ENCODE measurements at places on chromosomes 2 and 18. TPM values are rescaled to one million over a fixed set of nuclear protein-coding genes. Genes with fewer than 3 reads are reported as not detected.
A peak's percentile ranks its signal among the peaks of the same experiment; 100 is the strongest.

The HSBP1L1 gene
- not detected for total RNA-seq

DNA sequence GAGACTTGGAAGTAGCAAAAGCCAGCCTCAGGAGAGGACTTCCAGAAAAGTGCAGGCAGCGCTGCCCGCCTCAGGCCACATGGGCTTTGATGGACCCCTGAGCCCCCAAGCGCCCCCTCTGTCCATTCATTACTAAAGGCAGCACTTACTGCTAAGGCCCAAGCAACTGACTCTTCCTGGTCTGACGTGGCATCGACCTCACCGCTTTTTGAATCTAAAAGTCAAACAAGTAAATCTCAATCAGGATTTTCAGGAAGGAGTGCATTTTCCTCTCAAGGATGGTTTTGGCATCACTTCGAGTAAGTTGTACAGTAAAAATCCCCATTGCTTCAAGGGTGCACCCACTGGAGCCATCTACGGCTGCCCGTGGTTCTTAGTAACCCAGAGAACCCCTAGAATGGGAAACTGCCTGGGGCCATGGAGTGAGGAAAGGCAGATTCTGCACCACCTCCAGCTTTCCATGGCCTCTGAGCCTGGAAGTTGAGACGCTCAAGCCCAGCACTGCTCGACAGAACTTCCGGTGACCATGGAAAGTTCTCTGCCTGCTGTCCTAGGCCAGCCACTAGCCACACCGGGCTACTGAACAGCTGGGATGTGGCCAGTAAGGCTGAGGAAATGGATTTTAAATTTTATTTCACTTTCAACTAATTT is 7.0 kb downstream of the HJURP start:
- H3K36me3 ChIP-seq: no peaks in the 10 kb centered on the region
- H3K27me3 ChIP-seq: peaks cover 2% of the 10 kb centered on the region
- no peaks in the 10 kb centered on the region for H3K4me1 ChIP-seq
- no peak overlapping the region for H3K4me3 ChIP-seq
- DNase-seq: no peak
- H3K27ac ChIP-seq: no peak overlapping the region

- no peak overlapping the region for H3K27ac ChIP-seq
- no peak for DNase-seq
- H3K4me3 ChIP-seq: no peak overlapping the region
- peaks cover 2% of the 10 kb centered on the region for H3K27me3 ChIP-seq
These were observed 385.1 kb downstream of the RAD51AP2 start for GRCh38 chr2:17133052-17133671.

DNA sequence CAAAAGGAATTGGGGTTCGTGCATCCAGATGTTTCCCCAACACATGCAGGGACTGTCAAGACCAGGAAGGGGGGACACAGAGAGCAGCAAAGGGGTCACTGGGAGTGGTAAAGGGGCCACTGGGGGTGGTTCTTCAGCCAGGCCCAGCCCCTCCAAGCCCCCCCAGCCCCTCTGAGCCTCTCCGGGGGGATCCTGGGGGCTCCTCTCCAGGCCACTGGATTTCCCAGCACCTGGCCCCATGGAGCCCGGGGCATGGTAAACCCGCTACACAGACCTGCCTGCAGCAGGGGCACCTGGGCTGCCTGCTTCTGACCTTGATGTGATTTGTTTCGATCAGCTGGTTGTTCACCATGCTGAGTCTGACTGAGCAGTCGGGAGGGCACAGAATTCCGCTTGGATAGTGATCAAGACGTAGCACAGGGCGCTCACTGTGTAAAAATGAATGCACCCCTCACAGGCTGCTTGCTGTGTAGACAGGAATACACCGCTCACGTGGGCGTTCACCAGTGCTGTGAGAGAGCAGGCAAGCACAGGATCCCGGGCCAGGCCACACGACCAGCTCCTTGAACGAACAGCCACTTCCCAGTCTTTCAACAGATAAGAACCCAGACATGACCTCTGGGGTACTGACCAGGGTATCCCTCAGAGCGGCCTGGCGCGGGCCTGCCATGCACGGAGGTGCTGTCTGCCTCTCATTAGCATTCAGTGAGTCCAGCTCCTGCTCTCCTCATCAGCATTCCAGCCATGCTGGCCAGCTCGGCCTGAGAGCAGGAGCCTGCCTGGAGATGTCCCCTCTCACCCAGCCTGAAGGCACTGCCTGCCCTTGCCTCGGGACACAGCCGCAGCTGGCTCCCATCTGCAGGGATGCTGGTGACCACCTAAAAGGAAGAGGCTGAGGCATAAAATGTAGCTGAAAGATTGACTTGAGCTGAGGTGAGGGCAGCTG is 73.3 kb upstream of the OTOS start:
- H3K27ac ChIP-seq: peak overlapping the region; percentile 38
- no peak for DNase-seq
- peaks cover 12% of the 10 kb centered on the region for H3K4me1 ChIP-seq
- no peaks in the 10 kb centered on the region for H3K36me3 ChIP-seq
- no peak overlapping the region for H3K4me3 ChIP-seq
- H3K27me3 ChIP-seq: no peaks in the 10 kb centered on the region

DNA sequence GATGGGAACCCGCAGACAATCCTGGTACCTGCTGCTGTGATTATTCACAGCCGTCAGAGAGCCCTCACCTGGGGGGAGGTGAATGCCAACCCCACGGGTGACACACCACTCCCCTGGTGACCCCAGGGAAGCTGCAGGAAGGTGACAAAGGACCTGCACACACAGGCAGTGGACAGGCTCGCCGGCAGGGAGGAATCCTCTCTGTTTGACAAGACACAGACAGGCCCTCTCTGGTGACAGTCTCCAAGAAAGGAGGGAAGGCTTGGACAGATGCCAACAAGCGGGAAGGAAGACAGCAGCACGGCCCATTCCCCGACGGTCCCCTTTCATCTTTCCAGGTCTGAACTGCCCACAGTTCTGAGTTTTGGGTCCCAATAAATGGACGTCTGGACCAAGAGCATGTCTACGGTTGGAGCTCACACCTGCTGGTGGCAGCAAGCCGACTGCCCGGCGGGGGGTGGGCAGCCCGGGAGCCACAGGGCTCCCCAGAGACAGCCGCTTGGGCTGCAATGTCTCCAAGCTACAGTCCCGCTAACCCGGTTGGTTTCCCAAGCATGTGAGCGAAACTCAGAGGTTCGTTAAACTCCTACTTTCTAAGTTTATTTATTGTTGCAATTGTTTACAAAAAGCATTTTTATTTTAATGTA is 31.8 kb downstream of the HDAC4 start:
- H3K27me3 ChIP-seq: peaks cover 4% of the 10 kb centered on the region
- no peaks in the 10 kb centered on the region for H3K36me3 ChIP-seq

DNA sequence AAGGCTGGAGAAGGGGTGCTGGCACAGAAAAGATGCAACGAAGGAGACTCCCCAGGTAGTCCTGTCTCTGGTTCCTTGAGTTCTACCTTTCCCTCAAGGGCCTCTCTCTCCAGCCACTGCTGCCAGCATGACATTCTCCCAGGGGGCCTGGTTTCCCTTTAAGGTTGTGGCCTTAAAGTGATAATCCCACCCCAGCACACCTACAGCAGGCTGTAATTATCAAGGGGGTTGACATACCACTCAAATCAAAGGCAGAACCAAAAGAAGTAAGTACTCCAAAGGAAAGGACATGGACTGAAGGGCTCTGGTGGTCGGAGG is 127.4 kb upstream of the MSH6 start:
- H3K27ac ChIP-seq: no peak overlapping the region
- DNase-seq: no peak
- peaks cover 3% of the 10 kb centered on the region for H3K27me3 ChIP-seq
- H3K4me3 ChIP-seq: no peak overlapping the region
- H3K4me1 ChIP-seq: peaks cover 2% of the 10 kb centered on the region

DNA sequence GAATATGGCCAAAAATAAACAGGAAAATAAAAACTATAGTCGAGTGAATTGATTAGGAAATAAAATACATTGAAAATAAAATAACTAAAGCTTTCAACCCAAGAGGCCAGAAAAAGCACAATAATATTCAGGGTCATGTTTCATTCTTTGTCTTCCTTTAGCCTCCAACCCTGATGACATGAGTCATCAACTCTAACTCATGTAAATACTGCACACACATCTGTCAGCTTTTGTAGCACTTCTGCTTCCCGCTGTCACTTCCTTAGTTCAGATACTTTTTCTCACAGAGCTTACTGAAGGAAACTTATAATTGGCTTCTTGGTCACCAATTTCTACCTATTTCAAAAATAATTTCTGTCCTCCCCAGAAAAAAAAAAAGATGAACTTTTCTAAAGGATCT is 112.8 kb downstream of the UPP2 start:
- no peak overlapping the region for H3K4me3 ChIP-seq
- peaks cover 10% of the 10 kb centered on the region for H3K4me1 ChIP-seq
- H3K27ac ChIP-seq: peak overlapping the region; percentile 52
- no peaks in the 10 kb centered on the region for H3K27me3 ChIP-seq

- DNase-seq: no peak
- H3K36me3 ChIP-seq: no peaks in the 10 kb centered on the region
- H3K27me3 ChIP-seq: no peaks in the 10 kb centered on the region
These were observed 69.7 kb downstream of the TMEM200C start for GRCh38 chr18:5825663-5826062.

GRCh38 chr2:69624131-69624530 is 19.4 kb downstream of the AAK1 start:
- DNase-seq: no peak
- H3K4me3 ChIP-seq: no peak overlapping the region
- no peak overlapping the region for H3K27ac ChIP-seq
- H3K27me3 ChIP-seq: no peaks in the 10 kb centered on the region
- no peaks in the 10 kb centered on the region for H3K4me1 ChIP-seq
- no peaks in the 10 kb centered on the region for H3K36me3 ChIP-seq

DNA sequence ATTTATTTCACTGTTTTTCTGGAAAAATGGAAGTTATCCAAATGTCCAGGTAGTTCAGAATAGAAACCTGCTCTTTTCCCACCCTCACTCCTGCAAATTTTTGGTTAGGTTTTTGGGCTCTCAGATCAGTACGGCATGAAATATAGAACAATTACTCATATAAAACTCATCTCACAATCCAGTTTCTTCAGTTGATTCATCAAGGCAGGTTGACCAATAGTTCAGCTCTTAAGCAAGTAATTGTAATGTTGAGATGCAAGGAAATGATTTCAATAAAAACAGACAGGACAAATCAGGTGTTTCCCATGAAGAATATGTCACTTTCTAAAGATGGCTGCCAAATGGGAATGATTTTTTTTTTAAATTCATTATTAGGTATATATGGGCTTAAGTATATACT is 2.0 kb downstream of the RAB27B start:
- no peaks in the 10 kb centered on the region for H3K4me1 ChIP-seq
- H3K36me3 ChIP-seq: peaks cover 9% of the 10 kb centered on the region
- no peak for DNase-seq
- peaks cover 2% of the 10 kb centered on the region for H3K27me3 ChIP-seq

DNA sequence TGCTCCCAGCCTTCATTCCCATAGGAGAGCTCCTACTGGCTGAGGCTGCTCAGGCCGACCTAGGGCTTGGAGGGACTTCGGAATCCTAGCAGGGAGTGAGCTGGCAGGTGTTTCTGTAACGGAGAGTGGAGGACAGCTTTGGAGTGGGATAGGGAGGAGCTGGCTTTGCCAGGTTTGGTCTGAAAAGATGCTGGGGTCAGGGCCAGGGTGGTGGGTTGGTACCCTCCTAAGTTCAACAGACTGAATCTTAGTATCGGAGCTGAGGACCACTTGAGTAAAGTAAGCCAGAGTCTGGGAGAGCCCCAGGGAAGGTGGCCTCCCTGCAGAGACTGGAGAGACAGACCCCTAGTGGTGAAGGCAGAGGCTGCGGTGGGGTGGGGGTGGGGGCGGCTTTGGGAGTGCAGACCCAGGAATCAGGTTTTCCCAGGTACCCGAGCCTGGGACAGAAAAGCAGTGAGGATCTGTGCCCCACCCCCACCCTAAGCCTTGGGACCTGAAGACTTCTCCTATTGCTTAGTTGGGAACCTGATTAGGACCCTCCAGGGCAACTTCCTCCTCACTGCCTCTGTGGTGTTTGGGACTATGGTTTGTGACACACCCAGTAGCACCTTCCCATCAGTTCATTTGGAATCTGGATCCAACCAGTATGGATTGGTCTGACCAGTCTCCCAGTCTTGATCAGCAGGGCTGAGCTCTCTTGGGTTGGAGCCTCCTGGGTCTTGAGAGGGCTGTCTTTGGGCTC is 3.0 kb downstream of the CNNM4 start:
- H3K27ac ChIP-seq: no peak overlapping the region
- peak overlapping the region; percentile 86 for H3K4me3 ChIP-seq
- H3K27me3 ChIP-seq: peaks cover 2% of the 10 kb centered on the region
